Activated CD4-positive, alpha-beta T cell treated with anti-CD3 and anti-CD28 coated beads, Interleukin-2, amount 50 U/mL, for 24 hours (primary cell): ENCODE measurements at places on chromosomes 7 and 10.

DNA sequence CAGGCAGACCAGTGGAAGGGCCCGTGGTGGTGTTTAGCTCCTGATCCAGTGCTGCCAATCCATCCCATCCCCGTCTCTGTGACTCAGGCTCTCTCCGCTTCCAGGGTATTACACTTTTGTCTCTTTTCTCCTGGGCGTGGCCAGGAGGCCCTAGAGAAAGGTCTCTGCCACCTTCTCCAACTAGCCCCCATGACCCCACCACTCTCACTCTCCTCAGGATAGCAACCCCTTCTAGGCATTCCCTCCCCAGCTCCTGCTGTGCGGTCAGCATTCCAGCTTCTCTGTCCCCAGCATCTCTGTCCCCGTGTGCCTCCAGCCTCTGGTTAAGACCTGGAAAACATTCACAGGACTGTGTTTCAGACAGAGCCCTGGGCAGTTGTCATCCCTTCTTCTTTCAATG is 36.2 kb upstream of the R3HCC1L start:
- no peak for DNase-seq

DNA sequence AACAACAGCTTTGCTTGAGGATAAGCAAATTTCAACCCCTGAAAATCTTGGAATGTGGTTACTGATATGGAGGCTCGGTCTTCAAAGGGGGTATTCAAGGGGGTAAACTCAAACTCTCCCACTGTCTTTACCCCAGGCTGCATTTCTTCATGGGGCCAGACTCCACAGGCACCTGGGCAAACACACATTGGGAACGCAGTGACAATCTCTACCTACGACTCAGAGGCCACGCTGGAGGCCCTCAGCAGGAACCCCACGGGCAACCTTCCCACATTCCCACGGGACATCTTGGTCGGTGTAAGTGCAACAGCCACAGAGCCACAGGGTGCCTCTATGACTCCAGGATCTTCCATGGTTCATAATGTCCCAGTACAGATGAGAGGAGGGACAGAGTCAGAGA is 2.2 kb upstream of the INSIG1 start:
- DNase-seq: no peak

GRCh38 chr10:97452352-97452751 is 6.4 kb downstream of the ZDHHC16 start:
- DNase-seq: no peak

- DNase-seq: no peak
Measured at GRCh38 chr10:47218803-47219202, 81.2 kb upstream of the GDF10 start.

DNA sequence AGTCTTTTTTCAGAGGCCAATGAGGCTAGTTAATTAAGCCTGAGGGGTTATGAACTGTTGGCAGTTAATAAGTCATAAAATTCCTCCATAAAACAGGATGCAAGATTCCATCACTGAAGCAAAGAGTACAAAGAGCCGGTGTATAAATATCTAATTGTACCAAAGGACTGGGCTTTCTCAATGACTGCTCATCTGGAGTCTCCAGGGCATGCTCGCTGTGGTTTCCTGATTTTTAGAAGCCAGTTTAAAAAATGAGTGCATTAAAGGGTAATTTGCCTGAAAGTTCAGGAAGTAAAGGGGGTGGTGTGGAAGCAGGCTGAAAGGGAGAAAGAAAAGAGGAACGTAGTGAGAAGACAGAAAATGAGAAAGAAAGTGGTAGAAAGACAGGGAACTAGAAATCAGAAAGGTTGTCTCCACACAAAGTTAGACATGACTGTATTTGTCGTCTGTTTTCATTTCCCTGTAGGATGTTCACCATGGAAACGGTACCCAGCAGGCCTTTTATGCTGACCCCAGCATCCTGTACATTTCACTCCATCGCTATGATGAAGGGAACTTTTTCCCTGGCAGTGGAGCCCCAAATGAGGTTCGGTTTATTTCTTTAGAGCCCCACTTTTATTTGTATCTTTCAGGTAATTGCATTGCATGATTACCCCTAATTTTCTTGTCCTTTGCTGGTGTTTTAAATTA is 282.3 kb downstream of the TWIST1 start:
- no peak for DNase-seq

DNA sequence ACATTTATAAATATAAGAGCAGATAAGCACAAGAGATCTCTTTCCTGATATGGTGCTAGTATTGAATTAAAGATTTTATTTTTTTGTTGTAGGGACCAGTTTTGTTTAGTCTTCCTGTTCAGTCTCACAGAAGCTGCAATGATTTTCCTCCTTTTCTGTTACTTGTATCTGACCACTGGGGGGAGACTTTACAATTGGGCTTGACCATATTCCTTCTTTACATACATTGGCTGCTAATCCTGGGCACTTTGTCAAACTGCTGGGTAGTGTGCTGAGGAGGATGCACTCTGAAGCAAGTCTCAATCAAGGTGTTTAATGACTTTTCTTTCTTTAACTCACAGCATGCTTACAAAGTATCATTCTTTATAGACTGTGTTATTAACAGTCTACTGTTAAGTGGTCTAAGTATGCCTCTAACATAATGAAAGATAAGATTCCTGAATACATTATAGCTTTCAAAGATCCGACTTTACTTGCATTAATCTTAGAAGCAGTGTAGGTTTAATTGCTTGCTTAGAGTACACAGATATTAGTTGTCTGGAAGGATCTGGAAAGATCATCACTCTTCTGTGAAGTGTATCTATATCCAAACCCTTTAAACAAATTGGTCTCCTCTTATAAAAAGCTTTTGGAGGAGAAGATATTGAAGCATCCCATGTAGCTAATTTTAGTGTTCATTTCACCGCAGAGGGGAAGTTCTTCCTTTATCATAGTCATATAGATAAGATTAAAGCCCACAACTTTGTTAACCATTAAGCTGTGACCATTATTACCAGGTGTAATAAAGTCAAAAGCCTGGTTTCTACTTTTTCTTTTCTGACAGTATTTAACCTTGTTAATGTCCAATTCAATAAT is 3.1 kb downstream of the PALS2 start:
- no peak for DNase-seq

DNA sequence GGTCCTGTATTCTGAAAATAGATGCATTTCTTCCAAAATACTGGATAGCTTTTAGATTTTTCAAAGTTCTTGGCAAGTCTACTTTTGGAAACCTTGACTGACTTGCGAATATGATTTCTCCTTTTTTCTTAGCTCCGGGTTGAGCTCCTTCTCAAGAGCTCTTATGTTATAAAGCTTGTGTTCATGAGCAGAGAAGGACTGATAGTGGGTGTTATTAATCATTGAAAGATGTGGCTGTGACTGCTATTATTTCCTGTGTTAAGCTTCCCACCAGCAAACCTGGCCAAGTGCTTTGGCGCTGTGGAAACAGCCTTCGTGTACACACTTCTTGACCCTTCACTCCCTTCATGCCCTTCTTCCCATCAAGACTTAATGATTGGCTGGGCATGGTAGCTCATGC is 98.2 kb downstream of the KIAA1217 start:
- no peak for DNase-seq

- DNase-seq: no peak
Measured at GRCh38 chr10:88949912-88950837, 2.4 kb downstream of the ACTA2 start.

- no peak for DNase-seq
Measured at GRCh38 chr10:2463316-2463715, 604.0 kb upstream of the PFKP start.
